ENCODE measurements at places on chromosomes 12 and 14. TPM values are rescaled to one million over a fixed set of nuclear protein-coding genes. Genes with fewer than 3 reads are reported as not detected.
A peak's percentile ranks its signal among the peaks of the same experiment; 100 is the strongest.

DNA sequence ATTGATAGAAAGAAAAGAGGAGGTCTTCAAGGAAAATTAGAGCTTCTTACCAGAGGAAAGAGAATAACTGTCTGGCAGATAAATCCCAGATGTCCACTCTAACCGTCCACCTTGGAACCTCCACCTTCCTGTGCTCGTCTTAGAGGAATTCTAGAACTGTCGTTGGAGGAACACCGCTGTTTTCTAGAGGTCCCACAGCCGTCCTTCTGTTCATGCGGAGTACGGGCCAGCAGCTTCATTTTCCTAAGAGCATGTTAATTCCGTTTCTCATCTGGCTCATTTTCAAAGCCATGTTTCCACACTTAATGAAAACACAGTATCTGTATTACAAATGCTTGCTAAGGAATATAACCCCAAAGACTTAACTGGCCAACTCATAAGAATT, 107.9 kb upstream of the ESRRB start:
- no peak for DNase-seq

- DNase-seq, result no peak
Observed at GRCh38 chr12:131987552-131987951, 37.8 kb downstream of the EP400 start.

- DNase-seq, result peak; percentile 47
Observed at GRCh38 chr14:35576260-35576659, 42.3 kb downstream of the INSM2 start.

DNA sequence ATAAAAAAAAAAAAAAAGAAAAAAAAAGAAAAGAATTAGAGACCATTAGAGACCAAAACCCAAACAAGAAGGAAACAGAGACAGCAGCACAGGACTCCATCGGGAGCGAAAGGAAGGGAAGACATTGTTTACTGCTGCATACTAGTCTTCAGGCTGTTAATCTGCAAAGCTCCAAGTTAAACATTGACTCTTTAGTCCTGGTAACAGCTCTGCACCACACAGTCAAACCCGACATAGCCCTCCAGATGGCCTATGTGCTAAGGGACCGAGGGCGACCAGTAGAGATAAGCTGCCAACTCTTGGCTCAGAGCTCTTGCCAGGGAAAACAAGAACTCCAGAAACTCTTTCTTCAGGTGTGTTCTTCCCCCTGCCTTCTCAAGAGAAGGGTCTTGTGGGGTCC, 7.8 kb downstream of the P2RX4 start:
- DNase-seq, result no peak

DNA sequence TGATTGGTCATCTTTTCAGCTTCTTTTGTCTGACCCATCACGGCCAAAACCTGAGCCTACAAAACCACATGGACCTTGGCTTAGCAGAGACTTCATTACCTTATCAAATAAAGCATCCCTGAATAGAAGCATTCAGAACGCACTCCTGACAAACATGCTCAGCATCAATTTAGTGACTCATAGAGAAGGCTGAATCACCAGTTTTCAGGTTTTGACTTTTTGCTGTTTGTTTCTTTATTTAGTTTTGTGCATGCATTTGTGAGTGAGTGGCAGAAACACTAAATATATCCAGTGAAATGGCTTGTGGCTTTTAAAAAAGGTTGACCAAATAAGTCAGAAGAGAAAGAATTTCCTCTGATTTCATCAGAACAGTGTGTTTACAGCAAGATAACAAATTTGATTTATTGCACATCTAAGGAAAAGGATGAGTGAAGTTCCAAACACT, 19.0 kb upstream of the OVCH1 start:
- DNase-seq, result peak; percentile 64

DNA sequence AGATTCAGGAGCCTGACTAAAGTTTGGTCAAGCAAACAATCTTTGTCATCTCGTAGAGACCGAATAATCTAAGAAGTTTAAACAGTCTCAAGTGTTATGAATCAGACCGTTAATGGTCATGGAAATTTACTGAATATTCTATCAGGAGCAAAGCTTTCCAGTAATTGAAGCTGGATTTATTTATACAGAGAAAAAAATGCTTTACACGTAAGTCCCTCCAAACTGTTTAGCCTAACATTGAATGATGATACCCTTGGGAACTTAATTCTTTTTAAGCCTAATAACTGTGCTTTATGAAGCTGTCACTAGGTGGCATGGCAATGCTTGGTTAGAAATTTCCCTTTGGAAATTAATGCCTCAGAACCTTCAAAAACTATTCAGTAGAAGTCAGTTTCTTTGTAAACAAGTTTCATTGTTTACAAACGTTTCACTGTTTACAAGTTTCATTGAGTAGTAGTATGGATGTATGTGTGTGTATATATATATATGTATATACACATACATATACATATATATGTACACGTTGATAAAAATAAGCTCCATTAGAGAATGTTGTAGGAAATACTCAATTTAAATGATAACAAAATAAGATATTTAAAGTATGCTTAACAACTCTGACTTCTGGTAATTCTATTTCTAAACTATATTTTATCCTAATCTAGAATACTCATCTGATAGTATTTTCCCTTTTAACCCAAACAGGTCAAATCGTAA, 32.1 kb downstream of the DEPDC4 start:
- peak; percentile 83 for DNase-seq

DNA sequence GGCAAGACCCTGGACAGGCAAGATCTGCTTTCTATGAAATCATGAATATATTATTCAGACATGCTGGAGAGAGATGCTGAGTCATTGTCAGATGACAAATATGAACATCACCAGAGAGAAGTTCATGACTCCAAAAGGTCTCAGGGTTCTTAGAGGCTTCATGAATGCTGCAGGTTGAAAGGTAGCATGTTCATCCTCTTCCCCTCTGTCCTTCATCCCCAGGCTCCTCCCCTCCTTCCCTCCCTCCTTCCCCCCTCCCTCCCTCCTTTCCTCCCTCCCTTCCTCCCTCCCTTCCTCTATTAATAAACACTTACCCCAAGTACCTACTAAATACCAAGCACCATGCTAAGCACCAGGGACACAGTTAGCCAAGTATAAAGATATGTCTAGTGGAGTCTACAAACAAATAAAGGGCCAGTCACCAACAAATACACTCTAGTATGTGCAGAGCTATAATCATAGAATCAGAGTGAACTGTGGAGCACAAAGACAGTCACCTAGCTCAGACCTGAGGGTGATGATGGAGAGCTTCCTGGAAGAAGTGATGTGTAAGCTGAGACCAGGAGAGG, 46.2 kb downstream of the RPH3A start:
- DNase-seq, result peak; percentile 60

- no peak for DNase-seq
Observed at GRCh38 chr12:118607831-118608230, 231.5 kb downstream of the SUDS3 start.

GRCh38 chr12:119100933-119101332, 77.8 kb upstream of the HSPB8 start:
- DNase-seq, result no peak

DNA sequence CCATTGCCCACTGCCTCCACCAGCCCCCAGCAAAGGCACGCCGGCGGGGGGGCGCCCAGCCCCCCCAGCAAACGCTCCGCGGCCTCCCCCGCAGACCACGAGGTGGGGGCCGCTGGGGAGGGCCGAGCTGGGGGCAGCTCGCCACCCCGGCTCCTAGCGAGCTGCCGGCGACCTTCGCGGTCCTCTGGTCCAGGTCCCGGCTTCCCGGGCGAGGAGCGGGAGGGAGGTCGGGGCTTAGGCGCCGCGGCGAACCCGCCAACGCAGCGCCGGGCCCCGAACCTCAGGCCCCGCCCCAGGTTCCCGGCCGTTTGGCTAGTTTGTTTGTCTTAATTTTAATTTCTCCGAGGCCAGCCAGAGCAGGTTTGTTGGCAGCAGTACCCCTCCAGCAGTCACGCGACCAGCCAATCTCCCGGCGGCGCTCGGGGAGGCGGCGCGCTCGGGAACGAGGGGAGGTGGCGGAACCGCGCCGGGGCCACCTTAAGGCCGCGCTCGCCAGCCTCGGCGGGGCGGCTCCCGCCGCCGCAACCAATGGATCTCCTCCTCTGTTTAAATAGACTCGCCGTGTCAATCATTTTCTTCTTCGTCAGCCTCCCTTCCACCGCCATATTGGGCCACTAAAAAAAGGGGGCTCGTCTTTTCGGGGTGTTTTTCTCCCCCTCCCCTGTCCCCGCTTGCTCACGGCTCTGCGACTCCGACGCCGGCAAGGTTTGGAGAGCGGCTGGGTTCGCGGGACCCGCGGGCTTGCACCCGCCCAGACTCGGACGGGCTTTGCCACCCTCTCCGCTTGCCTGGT, at the start of gene CDKN1B:
TSS of gene CDKN1B (plus strand) at position 576 of the 793 bp plus-strand sequence. CDS start 472 bp downstream, outside the sequence.
- DNase-seq, result peak; percentile 95

DNA sequence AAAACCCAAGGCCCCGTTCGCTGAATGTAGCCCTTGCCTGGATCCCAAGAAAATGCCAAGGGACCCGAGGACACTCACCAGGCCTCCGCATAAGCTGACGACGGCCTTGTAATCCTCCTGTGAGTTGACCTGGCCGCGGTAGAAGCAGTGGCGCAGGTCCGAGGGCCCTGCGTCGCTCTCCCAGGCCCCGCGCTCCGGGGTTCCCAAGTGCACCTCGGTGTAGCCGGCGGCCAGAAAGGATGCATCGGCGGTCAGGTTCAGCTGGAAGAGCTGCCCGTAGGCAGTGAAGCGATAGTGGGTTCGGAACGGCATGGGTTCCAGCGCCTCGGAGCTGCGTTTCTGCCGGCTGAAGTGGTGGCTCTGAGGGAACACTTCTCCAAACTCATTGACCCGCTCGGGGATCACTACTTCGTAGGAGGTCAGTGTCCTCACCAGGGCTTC, 1.2 kb downstream of the ADAMTS20 start:
- DNase-seq, result no peak

DNA sequence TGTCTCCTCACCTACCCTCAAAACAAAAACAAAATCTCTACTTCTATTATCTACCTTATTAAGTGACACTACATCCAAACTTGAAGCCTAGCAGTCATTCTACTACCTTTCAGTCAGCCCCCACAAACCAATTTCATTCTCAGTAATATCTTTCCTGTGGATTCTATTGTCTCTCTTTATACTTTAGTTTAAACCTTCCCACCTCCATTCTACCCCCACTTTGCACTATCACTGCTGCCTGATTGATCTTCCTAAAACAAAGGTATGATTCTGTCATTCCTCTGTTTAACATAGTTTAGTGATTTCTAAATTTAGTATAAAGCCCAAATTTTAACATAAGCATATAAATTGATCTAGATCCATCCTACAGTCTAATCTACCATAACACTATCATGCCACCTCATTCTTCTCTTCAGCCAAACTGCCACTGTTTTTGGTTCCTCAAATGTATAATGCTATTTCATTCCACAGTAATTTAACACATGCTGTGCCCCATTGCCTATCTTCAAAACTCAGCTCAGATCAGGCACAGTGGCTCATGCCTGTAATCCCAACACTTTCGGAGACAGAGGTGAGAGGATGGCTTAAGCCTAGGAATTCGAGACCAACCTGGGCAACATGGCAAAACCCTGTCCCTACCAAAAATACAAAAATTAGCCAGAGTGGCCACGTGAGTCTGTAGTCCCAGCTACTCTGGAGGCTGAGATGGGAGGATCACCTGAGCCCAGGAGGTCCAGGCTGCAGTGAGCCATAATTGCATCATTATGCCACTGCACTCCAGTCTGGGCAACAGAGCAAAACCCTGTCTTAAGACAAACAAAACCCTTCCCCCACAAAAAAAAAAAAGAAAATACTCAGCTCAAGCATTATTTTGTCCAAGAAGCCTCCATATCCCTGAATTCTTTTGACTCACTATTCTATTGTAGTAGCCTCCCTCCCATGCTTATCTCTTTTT, 3.1 kb upstream of the STRN3 start:
- peak; percentile 32 for DNase-seq

The KLRK1 gene
- total RNA-seq, result not detected

The ACOT4 gene
- 0.72 TPM for total RNA-seq

The NANOG gene
- 0.16 TPM for total RNA-seq

The PLEKHA5 gene
- total RNA-seq, result 40.7 TPM
